ENCODE measurements at places on chromosomes 4 and X.

DNA sequence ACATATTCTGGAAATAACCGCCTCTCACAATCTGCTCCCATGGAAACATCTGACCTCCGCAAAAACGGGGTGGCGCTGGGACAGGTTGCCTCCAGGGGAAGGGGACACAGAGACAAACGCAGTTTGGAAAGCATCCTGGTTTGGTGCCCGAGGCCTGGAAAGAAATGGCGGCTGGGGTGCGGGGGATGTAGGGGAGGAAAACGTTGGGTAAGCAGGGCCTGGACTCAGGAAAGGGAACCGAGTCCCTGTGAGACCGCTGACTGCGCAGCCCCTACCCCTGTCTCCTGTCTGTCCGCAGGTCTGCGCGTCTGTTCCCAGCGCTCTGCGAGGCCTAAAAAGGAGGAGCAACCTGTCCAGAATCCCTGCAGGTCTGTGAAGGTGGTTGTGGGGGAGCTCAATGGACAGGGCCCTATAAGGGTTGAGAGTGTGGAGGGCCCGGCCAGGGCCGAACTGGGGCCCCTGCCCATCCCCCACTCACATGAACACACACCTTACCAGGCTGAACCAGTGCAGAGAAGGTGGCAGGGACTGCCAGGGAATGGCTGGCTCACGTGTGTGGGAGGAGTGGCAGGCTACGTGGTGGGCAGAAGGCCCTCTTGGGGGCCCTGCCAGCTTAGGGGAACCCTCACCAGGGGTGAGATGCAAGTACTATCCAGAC is 672 bp downstream of the TCEAL3 start:
- no peak for DNase-seq

- no peak for DNase-seq
These were observed 330.5 kb upstream of the GALNT7 start for GRCh38 chr4:172838111-172838510.

DNA sequence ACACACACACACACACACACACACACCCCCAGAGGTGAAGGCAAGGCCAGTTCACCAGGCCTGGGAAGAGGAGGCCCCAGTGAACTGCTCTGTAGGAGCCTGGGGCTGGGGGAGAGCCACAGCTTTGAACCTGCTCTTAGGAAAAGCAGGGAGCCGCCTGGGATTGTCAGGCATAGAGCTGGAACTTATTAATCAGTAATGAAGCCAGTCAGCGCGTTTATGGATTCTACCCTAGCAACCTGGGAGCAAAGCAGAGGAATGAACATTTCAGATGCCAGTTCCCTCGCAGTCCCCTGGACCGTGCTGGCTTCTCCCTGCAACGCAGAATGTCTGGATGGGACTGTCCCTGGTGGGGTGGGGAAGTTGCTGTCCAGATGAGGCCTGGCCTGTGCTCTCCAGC is 45.3 kb upstream of the DDX3X start:
- DNase-seq, result no peak

- DNase-seq, result peak; percentile 10
These were observed 13.8 kb downstream of the FRYL start for GRCh38 chr4:48766131-48766792.

DNA sequence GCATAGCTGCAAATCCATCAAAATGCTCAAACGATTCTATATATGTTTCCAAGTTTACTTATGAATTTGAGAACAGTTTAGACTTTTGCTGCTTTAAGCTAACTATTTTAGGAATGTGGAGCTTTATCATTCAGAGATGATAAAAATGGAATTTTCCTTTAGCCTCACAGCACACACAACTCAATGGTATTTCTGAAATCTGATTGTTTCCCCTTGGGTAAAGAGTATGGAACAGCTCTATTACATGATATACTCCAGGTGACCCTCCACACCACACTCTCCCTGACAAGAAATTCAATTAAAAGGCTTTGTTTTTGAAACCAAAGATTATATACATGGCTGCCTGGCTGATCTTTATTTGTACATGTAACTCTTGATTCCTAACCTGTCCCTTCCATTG is 120.0 kb downstream of the LUZP4 start:
- DNase-seq, result no peak

DNA sequence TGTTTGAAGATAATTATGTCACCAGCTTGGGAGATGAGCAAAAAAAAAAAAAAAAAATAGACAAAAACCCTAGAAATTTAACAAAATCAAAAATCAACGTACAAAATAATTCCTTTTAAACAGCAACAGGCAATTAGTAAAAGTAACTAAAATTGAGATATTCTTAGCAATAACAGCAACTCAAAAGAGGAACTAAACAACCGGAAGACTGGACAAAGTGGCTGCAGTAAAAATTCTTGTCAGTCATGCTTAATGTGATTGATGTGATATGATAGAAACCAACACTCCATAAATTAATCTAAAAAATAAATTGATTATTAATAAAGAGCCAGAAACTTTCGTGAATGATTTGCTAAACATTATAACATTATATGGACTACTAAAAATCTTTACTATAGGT is 1534.6 kb upstream of the AGA start:
- DNase-seq, result no peak

DNA sequence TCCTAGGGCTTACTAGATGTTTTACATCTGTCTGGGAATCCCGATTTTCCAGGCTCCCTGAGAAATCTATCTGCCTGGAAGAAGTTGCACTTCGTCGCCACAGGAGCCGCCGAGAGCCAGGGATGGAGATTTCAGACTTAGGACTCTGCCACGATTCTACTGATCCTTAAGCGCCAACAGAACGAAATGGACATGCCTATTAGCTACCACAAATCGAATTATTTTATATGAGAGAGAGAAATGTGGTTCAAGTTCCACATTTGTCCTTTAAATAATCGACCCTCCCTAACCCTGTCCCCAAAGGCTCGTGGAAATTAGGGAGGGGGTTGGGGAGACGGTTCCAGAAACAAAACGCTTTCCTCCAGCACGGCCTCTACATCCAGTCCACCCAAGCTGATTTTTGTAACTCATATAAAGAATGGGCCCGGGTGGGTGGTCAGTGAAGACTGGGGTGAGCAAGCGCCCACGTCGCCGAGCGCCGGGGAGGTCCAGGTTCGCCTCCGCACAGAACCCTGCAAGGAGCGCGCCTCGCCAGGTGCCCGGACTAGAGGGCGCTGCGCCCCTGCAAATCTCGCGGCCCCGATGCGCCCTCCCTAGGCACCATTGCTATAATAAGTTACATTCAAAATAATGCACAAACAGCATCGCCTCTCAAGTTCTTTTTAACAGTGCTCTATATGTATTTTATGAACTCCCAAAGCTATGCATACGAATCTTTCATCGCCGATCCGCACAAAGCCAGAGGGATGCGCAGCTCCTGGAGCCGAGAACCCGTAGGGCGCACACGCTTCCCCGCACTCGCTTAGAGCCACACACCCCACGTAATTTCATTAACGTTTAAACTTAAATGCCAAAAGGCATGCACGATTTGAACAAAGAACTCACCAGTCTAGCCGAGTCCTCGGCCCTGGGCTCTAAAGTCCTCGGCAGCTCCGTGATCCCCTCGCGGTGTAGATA is 2.1 kb upstream of the FAT1 start:
- peak; percentile 34 for DNase-seq

- no peak for DNase-seq
These were observed 51.4 kb downstream of the ENOX2 start for GRCh38 chrX:130851569-130851968.

DNA sequence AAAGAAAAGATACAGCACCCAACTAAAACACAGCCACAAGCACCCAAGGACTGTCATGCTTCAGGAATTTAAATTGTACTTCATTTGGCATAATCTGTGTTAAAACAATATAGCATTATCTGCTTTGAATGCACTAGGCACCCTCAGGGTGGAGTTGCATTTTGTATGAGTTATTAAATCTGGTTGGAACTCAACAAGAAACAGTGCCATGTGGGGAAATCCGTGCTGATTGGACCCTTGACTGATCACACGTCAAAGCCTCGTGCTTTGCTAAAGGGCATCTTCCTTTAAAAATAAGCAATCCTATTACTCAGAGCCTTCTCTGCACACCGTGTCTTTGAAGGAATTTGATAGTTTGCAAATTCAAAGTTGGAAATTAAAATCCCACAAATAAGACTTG is 35.4 kb downstream of the IGFBP7 start:
- no peak for DNase-seq

- no peak for DNase-seq
These were observed 63.7 kb downstream of the FAT1 start for GRCh38 chr4:186659935-186660334.

DNA sequence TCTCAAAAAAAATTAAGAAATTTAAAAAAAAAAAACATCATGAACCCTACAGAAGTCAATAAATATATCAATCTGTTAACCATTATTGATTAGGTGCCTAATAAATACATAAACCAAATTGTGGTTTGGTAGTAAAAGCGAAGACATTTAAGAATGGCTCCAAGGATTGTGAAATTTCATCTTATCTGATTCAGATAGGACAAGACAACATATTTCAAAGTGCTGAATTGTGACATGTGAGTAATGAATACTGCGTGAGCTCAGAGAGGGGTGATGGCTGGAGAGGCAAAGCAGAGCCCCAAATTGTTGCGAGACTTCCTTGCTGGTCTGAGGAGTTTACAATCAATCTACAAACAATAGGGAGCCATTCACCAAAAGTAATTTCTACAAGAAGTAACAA is 8.2 kb downstream of the AMBN start:
- no peak for DNase-seq

DNA sequence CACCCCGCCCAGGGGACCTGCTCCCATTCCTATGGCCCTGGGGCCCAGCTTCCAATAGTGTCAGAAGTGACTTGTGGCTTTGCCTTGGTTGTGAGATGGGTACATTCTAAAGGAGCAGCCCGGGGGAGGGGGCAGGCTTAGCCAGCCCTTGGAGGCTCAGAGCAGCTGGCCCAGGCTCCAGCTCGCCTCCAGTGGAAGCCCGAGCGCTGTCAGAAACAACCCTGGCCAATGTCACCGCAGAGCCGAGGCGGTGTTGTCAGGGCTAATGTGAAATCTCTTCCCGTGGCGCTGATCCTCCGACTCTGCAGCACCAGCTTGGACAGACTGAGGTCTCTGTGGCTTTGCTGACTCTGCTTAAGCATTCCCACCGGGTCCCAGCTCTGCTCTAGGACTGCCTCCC is 29.2 kb upstream of the ZNF81 start:
- DNase-seq, result no peak

DNA sequence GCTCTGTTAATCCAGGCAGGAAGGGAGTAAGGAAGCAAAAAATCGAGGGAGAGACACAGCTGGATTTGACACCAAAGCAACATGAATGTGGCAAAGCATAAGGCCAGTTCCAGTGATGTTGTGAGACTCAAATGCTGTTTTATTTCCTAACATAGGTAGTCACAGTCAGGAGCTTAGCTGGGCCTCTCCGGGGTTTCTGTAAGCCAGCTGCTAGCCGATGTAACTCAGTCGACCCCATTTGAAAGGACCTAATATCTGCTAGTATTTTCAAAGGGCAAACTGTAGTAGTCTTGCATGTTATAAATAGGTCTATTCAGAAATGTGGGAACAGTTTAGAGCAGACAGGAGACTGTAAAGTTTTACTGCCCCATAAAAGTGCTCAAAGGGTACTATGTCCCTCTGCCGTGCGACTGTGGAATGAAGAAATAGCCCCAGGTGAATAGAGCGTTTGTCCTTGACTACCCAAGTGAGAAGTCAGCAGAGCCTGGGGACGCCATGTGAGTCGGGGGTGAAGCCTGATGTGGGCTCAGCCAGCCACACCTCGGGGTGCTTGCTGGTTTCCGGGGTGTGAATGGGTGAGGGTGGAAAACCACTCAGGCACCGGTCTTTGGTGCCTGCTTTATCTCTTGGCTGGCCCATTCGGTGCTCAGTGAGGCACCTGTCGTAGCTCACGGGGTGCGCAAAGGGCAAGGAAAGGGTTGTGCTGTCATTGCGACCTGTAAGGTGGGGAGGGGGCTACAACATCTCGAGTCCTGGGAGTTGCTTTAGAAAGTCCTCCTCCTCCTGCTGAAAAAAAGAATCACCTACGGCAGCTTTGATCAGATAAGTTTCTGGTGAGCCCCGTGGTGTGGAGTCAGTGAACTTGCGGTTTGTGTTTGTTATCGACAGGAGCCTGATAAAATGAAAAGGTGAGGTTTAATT is 745 bp downstream of the TRIM2 start:
- peak; percentile 20 for DNase-seq

DNA sequence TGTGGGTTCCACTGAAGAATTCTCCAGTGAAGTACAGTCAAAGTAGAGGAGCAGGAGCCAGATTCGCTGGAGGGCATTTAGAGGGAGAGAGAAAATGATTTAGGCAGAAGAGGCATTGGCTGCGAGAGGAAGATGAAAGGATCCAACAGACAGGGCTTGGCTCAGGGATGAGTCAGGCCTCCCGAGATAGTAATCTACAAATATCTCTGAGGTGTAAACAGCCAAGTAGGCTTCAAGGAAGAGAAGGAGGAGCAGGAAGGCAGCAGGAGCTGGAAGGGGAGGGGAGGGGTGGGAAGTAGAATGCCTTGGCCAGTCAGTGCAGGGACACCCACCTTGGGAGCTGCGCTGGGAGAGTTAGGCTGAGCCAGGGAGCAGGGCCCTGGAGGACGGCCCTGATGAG is 55.5 kb downstream of the PJA1 start:
- DNase-seq, result no peak

GRCh38 chr4:1381181-1381621 is 25.0 kb downstream of the NKX1-1 start:
- DNase-seq, result no peak

DNA sequence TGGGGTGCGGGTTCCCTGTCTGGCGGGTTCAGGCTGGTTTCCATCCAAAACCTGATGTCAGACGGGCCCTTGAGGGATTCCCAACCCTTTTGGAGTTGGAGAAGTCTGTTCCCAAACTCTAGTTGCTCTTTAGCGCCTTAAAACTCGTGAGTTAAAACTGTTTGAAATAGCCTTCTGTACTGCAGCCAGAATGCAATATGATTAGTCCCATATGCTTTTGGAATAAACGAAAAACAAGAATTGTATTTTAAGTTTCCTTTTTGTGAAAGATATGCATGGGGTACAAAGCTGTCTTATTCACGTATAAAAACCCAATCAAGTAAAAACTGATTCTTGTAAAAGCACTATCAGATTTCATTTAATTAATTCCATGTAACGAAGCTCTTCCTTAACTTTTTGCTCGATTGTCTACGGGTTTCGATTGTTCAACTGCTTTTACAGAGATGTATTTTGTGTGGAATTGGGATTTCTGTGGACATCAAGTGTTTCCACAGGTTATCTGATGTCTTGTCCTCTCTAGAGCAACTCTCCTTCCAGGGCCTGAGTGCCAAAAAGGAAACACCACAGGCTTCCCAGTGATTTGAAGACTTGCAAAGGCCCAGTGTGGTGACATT is 49.5 kb downstream of the CLDN34 start:
- DNase-seq, result no peak

- peak; percentile 83 for DNase-seq
These were observed at the start of gene TNIP2 for GRCh38 chr4:2755821-2756690. Gene TNIP2, minus strand, starts transcription at chr4:2756336. Its CDS starts 47 bp downstream, at chr4:2756289.

GRCh38 chr4:108690738-108691137 is 40.3 kb downstream of the OSTC start:
- no peak for DNase-seq

DNA sequence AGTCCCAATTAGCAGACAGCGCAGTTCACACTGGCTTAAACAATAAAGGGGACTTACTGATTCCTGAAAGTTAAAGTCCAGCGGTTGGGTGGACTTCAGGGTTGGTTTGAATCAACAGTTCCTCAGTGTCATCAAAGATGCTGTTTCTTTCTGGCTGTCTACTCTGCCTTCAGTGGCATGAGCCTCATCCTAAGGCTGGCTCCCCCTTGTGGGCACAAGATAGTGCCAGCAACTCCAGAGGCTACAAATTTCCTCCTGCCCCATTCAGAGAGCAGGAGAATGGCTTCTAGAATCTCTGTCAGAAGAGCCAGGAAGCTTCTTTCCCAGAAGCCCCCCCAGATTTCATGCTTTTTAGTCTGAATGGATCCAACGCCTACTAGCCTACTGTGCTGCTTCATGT is 82.4 kb upstream of the MTM1 start:
- peak; percentile 56 for DNase-seq

Measured in activated T-cell treated with anti-CD3 and anti-CD28 coated beads, Interleukin-2, amount 50 U/mL, for 72 hours (primary cell).